ENCODE measurements at places on chromosomes 12 and 14.

DNA sequence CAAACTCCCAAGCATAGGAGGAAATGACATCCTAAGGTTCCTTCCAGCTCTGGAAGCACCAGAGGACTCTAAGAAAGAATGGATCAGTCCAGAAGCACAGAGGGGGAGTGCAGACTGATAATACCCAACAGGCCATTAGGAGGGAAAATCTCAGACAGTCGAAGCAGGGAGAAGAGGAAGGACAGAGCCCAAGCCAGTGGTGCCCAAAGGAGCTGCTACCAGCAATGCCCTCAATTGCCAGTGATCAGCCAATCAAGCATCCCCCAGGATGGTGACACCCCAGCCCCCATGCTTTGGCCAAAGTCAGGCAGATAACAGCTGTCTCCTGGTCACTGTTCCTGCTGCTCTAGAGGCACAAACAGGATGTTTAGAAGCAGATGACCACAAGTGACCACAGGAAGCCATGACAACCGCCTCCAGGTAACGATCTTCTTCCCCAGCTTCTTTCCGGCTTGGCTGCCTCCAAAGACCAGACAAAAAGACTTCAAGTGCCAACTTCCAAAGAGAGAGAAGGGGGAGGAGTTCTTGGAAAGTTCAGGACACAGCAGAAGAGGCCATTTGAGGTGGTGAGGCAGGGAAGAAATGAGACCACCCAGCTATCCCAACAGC lies 16.2 kb downstream of the PXN start:
- DNase-seq = no peak

- DNase-seq = no peak
Observed at GRCh38 chr14:65297744-65298143, 114.8 kb upstream of the FUT8 start.

- no peak for DNase-seq
Observed at GRCh38 chr12:123064366-123064765, 83.9 kb downstream of the ARL6IP4 start.

GRCh38 chr12:46147144-46147543 lies 121.7 kb downstream of the SLC38A1 start:
- no peak for DNase-seq

DNA sequence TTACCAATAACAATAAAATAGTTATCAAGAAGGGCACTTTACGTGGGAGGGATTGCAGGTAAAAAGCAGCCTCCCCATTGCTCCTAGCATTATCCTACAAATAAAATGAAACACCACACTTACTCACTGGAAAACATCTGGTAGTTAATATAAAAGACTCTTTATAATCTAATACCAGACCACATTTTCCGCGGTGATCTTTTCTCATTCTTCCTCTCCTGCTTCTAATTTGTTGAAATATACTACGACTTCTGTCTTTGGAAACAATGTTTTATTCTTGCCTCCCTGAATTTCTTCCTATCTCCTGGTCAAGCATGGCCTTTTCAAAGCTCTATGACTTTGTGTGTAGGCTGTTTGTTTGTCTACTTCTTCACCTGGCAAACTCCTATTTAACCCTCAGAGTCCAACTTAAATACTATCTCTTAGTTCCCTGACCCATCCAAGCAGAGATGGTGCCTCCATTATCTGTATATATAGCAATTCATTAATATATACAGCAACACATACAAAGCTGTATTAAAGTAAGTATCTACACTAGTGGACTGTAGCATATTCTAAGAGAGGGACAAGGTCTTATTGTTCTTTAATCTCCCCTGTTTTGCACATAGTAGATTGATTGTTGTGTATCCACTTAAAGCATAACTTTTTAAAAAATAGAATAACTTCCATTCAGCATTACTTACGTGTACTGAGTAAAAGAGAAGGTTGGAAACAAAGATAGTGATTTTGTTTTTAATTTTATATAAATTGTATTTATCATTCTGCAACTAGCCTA lies 228.3 kb downstream of the CEP128 start:
- no peak for DNase-seq

GRCh38 chr12:130945786-130946492 lies 7.8 kb upstream of the ADGRD1 start:
- DNase-seq = no peak

GRCh38 chr12:89389755-89390661 lies 37.7 kb upstream of the DUSP6 start:
- no peak for DNase-seq

DNA sequence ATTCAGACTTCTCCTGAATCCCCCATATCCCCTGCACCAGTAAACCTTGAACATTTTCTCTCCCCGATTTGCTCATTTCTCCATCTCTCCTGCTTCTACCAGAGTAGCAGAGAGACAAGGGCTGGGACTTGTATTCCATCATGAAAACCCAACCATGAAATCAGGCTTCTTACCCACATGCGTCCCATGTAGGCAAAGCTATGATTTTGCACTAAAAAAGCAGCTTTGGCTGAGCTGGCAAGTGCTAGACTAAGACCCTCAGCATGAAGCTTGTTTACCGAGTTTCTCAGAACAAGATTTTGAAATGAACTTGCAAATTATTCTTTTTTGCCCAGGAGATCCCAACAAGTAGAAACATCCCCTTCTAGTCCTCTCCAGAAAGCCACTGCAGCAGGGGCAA lies 80.3 kb upstream of the RFLNA start:
- no peak for DNase-seq

GRCh38 chr12:124620606-124621295 lies 53.3 kb upstream of the NCOR2 start:
- no peak for DNase-seq

GRCh38 chr14:86084097-86084496 lies 554.2 kb downstream of the FLRT2 start:
- no peak for DNase-seq

GRCh38 chr12:88237954-88238353 lies 95.8 kb downstream of the TMTC3 start:
- DNase-seq = no peak

DNA sequence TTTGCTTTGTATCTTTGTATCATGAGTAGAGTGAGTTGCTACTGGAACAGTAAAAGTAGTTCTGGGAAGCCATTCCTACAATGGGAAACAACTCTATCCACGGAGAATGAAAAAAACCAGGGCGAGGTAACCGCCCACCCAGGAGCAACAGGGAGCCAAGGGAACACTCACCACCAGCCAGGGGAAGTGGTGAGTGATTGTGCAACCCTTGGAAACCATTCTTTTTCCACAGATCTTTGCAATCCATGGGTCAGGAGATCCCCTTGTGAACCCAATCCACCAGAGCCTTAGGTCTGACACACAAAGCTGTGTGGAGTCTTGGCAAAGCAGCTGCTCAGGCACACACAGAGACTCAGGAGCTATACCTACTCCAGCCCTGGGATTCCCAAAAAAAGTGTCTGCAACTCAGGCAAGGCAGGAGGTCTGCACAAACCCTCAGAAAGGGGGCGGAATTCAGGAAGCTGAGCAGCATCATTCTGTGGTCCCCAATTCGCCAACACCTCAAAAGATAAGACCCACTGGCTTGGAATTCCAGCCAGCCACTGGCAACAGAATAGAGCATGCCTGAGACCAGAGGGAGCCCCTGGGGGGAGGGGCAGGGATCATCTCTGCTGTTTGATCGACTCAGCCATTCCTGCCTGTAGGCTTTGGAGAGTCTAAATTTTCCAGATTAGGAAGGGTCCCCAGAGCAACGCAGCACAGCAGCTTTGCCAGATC lies 52.1 kb upstream of the PPFIA2 start:
- no peak for DNase-seq

DNA sequence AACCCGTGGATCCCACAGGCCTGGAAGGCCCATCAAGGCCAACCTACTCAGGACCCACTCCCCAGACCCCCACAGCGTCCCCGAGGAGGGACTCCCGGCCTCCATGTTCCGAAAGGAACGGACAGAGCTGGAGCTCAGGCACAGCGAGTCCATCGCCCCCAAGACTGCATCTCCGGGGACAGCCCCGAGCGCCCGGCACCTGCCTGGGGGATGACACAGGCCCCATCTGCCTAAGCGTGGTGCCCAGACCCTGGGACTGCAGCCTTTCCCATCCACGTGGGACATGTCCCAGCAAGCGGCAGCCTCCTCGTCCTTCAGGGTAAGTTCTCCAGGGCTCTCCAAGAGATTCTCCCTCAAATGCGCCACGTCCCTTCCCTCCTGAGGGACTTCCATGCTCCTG lies 12.1 kb upstream of the DIO3 start:
- DNase-seq = no peak

DNA sequence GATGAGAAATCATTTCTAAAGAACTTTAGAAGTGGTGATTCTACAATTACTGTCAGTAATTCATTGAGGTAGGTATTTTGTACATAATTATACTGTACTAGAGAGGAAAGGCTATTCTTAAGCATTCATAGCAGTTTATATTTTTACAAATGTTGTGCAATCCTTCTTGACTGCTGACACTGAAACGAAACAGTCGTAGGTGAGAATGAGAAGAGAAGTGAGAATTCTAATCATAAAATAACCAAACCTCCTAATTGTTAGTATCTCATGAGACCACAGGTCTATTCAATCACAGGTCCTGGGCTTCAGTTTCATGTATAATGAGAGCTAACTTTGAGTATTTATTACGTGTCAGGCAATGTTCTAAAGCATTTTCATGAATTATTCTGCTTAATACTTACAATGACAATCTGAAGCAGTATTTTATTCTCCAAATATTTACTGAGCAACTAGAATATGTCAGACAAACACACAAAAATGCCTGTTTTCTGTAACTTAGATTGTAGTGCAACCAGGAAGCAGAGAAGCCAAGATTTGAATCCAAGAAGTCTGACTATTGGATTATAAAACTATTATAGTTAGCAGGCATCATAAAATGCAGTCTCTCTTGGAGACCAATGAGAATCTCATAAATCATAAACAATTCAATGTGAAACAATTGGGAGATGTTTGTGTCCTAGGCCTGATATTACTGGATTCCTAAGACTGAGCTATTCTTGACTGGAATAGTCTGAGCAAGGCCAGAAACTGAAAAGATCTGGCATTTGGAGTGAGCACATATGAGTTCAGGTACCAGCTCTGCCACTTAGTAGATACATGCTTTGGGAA lies 24.3 kb downstream of the RERG start:
- no peak for DNase-seq

DNA sequence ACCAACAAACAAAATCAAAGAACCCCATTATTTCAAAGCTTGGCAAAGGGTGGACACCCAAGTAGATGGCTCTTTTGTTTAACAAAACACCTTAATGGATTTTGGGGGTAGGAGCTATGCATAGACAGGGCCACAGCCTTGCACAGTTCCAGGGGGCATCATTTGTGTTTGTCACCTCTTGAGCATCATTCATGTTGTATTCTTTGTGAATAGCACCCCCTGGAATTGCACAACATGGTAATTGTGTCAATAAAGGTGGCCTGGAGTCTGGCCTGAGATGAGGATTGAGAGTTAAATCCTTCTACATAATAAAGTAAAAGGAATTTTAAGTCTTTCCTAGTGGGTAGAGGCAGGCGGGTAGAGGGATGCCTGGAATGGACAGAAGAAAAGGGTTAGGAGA lies 3.3 kb upstream of the FRS2 start:
- DNase-seq = no peak

DNA sequence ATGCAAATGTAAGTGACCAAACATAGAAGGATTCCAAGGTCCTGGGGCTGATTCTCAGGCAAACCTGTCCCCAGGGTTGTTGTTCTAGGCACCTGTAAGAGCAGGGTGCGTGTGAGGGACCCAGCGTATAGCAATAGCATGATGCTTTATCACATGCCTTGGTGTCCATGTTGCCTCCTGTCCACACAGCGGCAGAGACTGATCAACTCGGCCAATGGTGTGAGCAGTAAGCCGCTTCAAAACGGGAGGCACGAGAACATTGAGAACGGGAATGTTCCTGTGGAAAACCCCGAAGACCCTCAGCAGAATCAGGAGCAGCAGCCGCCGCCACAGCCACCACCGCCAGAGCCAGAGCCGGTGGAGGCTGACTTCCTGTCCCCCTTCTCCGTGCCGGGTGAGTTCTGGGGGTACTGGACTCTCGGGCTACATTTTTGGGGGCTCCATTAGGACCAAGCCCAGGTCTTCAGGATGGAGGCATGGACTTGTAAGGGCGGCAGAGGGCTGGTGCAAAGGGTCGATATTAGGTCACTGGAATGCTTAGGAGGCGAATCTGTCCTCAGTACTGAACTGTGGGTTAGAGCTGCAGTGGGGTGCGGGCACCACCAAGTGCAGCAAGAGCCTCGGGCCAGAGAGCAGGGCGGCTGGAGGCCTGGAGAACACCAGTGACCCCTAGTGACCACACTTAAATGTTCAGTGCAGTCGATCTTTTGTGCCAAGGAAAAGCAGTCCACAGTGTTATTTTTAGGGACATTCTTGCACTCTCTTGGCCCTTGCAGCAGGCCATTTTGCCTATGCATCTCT lies 57.2 kb upstream of the RIN3 start:
- no peak for DNase-seq

DNA sequence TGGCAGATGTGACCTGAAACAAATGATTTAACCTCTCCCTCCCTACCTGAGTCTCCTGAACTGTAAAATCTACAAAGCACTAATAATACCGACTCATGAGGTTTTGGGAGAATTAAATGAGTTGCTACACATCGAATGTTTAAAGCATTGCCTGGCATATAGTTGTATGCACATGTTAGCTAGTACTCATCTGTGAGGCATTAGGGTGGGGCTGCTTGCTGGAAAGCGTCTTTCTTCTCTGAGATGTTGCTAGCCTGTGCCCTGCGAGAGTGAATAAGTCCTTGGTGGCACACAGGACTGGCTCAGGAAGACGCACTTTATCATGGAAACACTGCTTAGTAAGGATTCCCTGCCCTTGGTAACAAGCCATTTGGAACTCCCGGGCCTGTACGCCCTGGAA lies 6.1 kb downstream of the RAPGEF3 start:
- DNase-seq = no peak

GRCh38 chr14:79960288-79960687 lies 251.0 kb downstream of the DIO2 start:
- DNase-seq = no peak

DNA sequence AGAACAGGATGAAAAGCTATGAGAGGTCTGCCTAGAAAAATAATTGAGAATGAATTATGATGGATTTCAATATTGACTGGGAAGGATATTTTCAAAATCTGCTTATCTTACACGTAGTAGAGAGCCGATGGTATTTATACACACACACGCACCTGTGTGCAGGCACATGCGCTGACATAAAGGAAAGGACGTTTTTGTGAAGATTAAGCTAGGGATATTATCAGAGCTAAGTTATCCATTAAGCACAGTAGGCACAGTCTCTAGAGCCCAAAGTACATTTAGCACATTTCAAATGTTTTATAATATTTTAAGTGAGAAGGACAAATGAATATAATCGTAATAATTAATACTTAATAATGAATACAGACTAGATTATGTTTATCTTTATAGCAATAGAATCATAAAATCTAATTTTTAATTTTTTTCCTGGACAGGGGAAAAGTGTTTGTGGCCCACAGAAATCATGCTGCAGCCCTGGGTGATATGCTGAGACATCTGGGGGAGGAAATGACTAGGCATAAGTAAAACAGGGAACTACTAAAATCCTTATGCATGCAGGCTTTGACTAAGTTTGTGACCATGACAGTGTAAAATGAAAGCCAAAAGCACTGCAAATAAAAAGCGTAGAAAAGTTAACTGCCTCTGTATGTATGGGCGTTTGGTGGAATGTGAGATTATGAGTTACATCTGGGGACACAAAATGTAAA lies 146.1 kb downstream of the KITLG start:
- DNase-seq = no peak

- DNase-seq = no peak
Observed at GRCh38 chr14:77663293-77663692, 44.5 kb downstream of the ALKBH1 start.

- peak; percentile 98 for DNase-seq
Observed at GRCh38 chr14:100486025-100486828, 101.0 kb downstream of the BEGAIN start.

GRCh38 chr12:44555454-44555853 lies 320.7 kb downstream of the NELL2 start:
- DNase-seq = no peak

GRCh38 chr14:101109981-101110728 lies 206.6 kb upstream of the RTL1 start:
- DNase-seq = no peak

Data from AG09309 (cell line).